ENCODE measurements at places on chromosomes 3 and 15. TPM values are rescaled to one million over a fixed set of nuclear protein-coding genes. Genes with fewer than 3 reads are reported as not detected.

RETNLB gene
- not detected for total RNA-seq

HTR3D gene
- not detected for total RNA-seq

OR4F6 gene
- not detected for total RNA-seq

PPP2R3A gene
- 20.2 TPM for total RNA-seq

UPK1B gene
- total RNA-seq: 9.0 TPM

DNA sequence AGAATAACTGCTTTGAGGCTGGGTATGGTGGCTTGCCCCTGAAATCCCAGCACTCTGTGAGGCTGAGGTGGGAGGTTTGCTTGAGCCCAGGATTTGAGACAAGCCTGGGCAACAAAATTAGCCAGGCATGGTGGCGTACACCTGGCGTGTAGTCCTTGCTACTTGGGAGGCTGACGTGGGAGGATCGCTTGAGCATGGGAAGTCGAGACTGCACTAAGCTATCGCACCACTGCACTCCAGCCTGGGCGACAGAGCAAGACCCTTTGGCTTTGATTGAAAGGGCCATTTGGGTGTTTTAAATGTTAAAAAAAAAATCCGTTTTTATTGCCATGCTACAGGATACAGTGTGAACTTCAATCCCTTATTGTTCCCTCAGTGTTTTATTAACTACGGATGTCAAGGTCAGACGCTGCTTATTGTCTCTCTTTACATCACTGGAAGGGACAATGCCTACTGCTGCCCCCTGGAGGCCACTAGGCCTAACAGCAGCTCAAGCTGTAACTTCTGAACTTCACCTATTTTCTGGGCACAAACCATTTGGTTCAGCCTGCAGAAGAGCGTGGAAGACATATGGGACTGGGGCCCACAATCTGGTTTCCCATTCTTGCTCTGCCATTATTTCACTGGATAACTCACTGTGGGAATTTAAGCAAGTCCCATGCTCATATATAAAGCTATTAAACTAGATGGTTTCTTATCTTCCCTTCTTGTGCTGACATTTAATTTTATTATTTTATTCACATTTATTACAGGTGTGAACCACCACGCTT, 15.3 kb upstream of the IREB2 start:
- no peaks in the 10 kb centered on the region for H3K27me3 ChIP-seq
- peaks cover 8% of the 10 kb centered on the region for H3K4me1 ChIP-seq
- no peaks in the 10 kb centered on the region for H3K36me3 ChIP-seq
- H3K4me3 ChIP-seq: no peak overlapping the region

DNA sequence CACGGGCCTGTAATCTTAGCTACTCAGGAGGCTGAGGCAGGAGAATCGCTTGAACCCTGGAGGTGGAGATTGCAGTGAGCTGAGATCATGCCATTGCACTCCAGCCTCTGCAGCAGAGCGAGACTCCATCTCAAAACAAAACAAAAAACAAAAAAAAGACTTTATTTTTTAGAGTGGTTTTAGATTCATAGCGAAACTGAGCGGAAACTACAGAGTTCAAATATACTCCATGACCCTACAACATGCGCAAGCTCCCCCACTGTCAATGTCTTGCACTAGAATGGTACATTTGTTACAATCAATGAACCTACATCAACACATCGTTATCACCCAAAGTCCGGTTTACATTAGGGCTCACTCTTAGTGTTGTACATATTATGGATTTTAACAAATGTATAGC, 2.2 kb upstream of the CRTAP start:
- H3K27ac ChIP-seq: no peak overlapping the region
- no peak for DNase-seq
- H3K36me3 ChIP-seq: no peaks in the 10 kb centered on the region
- no peak overlapping the region for H3K4me3 ChIP-seq
- peaks cover 5% of the 10 kb centered on the region for H3K4me1 ChIP-seq

- no peaks in the 10 kb centered on the region for H3K36me3 ChIP-seq
- no peak overlapping the region for H3K4me3 ChIP-seq
- H3K4me1 ChIP-seq: peaks cover 21% of the 10 kb centered on the region
- H3K27me3 ChIP-seq: no peaks in the 10 kb centered on the region
- DNase-seq: no peak
These were observed 284.5 kb downstream of the SLC9A9 start for GRCh38 chr3:143563786-143564185.

DNA sequence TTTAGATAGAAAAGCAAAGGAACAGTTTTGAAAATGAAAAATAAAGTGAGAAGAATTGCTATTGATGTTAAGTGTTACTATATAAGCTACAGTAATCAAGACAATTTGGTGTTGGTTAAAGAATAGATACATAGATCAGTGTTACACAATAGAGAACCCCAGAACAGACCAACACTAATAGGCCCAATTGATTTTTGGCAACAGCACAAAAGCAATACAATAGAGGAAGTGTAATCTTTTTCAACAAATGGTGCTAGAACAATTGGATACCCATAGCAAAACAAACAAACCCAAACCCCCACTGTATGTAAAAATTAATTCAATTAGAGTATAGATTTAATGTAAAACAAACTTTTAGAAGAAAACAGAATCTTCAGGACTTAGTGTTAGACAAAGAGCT, 61.8 kb downstream of the ATP11B start:
- no peaks in the 10 kb centered on the region for H3K4me1 ChIP-seq
- H3K4me3 ChIP-seq: no peak overlapping the region
- no peak for DNase-seq
- H3K27me3 ChIP-seq: no peaks in the 10 kb centered on the region
- H3K36me3 ChIP-seq: peaks cover 10% of the 10 kb centered on the region

DNA sequence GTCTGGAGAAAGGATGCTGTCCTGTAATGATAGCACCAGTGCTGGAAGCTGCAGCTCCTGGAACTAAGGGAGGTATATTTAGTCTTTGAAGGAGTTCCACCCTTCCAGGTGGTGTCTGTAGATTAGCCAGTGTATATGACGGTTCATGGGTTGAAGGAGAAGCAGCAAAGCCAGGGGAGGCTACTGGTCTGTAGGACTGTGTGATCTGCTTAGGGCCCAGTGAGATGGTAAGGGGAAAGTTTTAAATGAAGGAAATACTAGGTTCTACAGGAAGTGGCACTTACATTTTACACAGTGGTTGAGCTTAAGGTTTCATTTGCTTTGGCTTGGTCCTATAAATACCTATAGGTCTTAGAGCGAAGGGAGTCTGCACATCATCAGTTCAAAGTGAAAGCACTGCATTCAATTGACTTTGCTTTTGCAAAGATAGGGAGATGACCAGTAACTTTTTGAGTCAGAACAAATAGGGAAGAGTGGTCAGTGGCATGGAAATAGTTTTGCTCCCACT, 5.6 kb downstream of the SLC25A38 start:
- H3K36me3 ChIP-seq: no peaks in the 10 kb centered on the region
- peaks cover 26% of the 10 kb centered on the region for H3K4me1 ChIP-seq
- H3K27me3 ChIP-seq: no peaks in the 10 kb centered on the region
- no peak overlapping the region for H3K27ac ChIP-seq

GRCh38 chr3:142363936-142364467, 83.8 kb downstream of the XRN1 start:
- DNase-seq: no peak
- H3K4me3 ChIP-seq: no peak overlapping the region
- H3K27me3 ChIP-seq: no peaks in the 10 kb centered on the region
- H3K27ac ChIP-seq: no peak overlapping the region
- no peaks in the 10 kb centered on the region for H3K36me3 ChIP-seq
- H3K4me1 ChIP-seq: no peaks in the 10 kb centered on the region

- no peaks in the 10 kb centered on the region for H3K27me3 ChIP-seq
- no peak overlapping the region for H3K4me3 ChIP-seq
- no peaks in the 10 kb centered on the region for H3K36me3 ChIP-seq
These were observed 60.4 kb upstream of the SPPL2A start for GRCh38 chr15:50825946-50826345.

- H3K27me3 ChIP-seq: no peaks in the 10 kb centered on the region
- peak; percentile 80 for DNase-seq
- H3K4me3 ChIP-seq: no peak overlapping the region
These were observed 3.9 kb upstream of the CHSY1 start for GRCh38 chr15:101255615-101256241.

GRCh38 chr3:73502609-73503583, 121.8 kb downstream of the PDZRN3 start:
- H3K4me1 ChIP-seq: peaks cover 10% of the 10 kb centered on the region
- peak; percentile 82 for DNase-seq
- H3K4me3 ChIP-seq: no peak overlapping the region

GRCh38 chr3:33645060-33645647, 72.9 kb downstream of the CLASP2 start:
- H3K4me1 ChIP-seq: no peaks in the 10 kb centered on the region
- no peaks in the 10 kb centered on the region for H3K27me3 ChIP-seq
- H3K27ac ChIP-seq: no peak overlapping the region
- H3K4me3 ChIP-seq: no peak overlapping the region

DNA sequence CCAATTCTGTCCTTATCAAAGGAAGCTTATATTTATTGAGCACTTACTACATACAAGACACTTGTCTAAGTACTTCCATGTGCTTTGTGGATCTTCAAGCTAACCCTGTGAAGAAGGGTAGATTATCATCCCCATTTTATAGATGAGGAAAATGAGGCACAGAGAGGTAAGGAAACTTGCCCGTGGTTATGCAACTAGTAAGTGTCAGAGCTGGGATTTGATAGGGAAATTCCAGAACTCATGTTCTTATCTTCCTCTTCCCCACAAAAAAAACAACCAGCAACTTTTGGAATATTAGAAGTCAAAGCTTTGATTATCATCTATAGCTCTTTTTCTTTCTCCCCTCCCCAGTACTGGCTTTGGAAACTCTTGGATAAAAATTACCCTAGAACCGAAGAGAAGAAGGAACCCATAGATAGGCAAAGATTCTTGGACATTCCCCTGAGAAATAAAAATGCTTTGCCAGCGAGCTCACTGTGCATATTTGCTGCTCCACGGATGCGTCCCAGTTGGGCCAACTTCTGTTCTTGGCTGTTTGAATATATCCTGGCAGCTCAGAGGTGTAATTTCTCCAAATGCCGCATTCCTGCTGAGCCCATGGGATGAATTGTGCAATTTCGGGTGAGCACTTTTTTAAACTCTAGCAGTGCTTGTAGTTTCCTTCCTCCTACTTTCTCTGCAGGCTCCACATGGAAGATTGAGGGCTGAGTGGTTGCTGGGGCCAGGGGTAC, 591.5 kb upstream of the CFAP20DC start:
- H3K4me1 ChIP-seq: no peaks in the 10 kb centered on the region
- no peaks in the 10 kb centered on the region for H3K36me3 ChIP-seq
- H3K27me3 ChIP-seq: no peaks in the 10 kb centered on the region
- no peak overlapping the region for H3K4me3 ChIP-seq
- DNase-seq: no peak
- no peak overlapping the region for H3K27ac ChIP-seq
